ENCODE measurements at places on chromosomes 7 and 10. TPM values are rescaled to one million over a fixed set of nuclear protein-coding genes. Genes with fewer than 3 reads are reported as not detected.

GRCh38 chr10:89242840-89243568 lies 8.6 kb downstream of the LIPA start:
- no peak for DNase-seq
- H3K27ac ChIP-seq, result peak overlapping the region; percentile 1
- H3K27me3 ChIP-seq, result no peaks in the 10 kb centered on the region
- no peak overlapping the region for H3K4me3 ChIP-seq
- H3K4me1 ChIP-seq, result peaks cover 9% of the 10 kb centered on the region

DNA sequence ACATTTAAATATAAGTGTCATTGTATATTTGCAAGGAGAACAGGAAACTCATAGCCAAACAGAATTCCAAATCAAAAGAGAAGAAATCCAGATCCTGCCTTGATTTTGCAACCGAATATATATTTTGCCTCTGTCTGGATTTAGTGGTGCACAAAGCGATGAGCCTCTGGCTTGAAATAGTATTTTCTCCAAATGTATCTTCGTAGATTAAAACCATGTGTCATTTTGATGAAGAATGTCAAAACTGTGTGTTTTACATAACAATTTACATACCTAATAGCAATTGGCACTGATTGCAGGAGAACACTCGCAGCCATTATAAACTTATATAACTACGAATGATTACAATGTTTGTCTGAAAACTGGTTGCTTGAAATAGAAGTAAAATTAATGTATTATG lies 156.4 kb downstream of the ARID5B start:
- no peak for DNase-seq
- H3K36me3 ChIP-seq, result no peaks in the 10 kb centered on the region
- no peak overlapping the region for H3K4me3 ChIP-seq
- H3K27me3 ChIP-seq, result no peaks in the 10 kb centered on the region

GRCh38 chr10:62306663-62307062 lies 38.0 kb upstream of the RTKN2 start:
- DNase-seq, result no peak
- H3K27ac ChIP-seq, result no peak overlapping the region
- no peak overlapping the region for H3K4me3 ChIP-seq
- no peaks in the 10 kb centered on the region for H3K4me1 ChIP-seq

DNA sequence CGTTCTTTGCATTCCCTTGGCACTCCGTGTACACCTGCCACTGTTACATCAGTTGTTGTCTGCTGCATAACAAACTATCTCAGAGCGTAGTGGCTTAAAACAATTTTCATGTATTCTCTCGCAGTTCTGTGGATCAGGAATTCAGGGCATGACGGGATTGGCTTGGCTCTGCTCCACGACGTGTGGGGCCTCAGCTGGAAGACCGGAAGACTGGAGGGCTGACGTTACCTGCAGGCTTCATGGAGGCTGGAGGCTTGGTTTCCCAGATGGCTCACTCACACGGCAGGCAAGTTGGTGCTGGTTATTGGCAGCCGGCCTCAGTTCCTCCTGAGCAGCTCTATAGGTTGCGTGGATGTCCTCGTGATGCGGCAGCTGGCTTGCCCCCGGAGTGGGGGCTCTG lies 25.5 kb downstream of the NYAP1 start:
- H3K4me1 ChIP-seq, result no peaks in the 10 kb centered on the region
- no peak overlapping the region for H3K4me3 ChIP-seq
- DNase-seq, result no peak
- no peak overlapping the region for H3K27ac ChIP-seq
- H3K27me3 ChIP-seq, result no peaks in the 10 kb centered on the region

DNA sequence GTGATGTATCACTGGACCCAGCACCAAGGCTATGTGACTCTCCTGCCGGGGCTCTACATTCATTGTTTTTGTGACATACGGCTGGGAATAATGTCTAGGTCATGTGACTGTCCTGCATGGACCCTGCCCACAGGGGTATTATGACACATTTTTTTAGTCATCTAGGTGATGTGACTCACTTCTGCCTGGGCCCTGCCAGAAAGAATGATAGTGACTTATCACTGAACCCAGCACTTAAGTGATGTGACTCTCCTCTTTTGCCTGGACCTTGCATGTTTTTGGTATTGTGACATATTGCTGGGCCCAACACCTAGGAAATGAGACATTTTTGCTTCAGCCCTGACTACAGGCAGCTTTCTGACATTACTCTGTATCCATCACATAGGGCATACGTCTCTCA lies 51.1 kb upstream of the ZNF107 start:
- H3K4me1 ChIP-seq, result no peaks in the 10 kb centered on the region
- H3K36me3 ChIP-seq, result no peaks in the 10 kb centered on the region
- no peak for DNase-seq

DNA sequence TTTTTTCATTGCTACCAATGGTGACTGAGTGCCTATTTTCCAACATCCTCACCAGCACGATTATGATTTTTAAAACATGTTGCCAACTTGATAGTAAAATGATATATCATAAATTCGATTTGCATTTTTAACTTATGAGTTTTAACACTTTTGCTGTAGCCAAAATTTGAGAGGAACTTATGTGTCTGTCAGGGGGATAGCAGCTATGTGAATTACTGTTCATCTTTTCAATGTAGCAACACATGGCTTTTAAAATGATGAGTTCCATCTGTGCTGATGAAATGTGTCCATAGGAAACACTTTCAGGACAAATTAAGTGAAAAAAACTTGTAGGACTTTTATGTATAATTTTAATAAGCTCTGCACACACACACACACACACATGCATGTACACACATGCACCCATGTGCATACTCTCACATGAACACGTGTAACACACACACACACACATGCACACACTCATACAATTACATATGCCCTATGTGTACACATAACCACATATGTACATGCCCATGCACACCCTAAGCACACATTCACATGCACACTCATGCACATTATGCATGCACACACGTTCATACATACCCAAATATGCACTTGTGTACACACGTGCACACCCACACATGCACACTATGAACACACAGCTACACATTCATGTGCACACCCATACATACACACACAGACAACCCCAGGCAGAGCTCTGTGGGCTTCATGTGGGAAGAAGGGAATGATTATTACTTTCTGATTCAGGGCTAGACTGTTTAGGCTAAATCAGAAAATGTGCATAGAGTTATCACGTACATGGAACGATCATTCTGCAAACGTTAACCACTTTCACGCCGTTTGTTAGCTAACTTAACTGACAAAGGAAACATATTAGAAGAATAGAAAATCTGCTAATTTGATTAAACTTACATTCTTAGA lies 68.9 kb downstream of the C10orf143 start:
- DNase-seq, result no peak
- no peaks in the 10 kb centered on the region for H3K36me3 ChIP-seq
- no peaks in the 10 kb centered on the region for H3K4me1 ChIP-seq
- H3K4me3 ChIP-seq, result no peak overlapping the region
- no peak overlapping the region for H3K27ac ChIP-seq
- peaks cover 5% of the 10 kb centered on the region for H3K27me3 ChIP-seq

FAM25G gene
- total RNA-seq, result not detected

TUBAL3 gene
- not detected for total RNA-seq

ATE1 gene
- 34.4 TPM for total RNA-seq

Measured in adrenal gland (tissue), 19 donors.